Stimulated activated CD8-positive, alpha-beta memory T cell treated with anti-CD3 and anti-CD28 coated beads, Interleukin-4, amount 100 ng/mL, for 1 hour (primary cell): ENCODE measurements at places on chromosomes 2 and 18.

DNA sequence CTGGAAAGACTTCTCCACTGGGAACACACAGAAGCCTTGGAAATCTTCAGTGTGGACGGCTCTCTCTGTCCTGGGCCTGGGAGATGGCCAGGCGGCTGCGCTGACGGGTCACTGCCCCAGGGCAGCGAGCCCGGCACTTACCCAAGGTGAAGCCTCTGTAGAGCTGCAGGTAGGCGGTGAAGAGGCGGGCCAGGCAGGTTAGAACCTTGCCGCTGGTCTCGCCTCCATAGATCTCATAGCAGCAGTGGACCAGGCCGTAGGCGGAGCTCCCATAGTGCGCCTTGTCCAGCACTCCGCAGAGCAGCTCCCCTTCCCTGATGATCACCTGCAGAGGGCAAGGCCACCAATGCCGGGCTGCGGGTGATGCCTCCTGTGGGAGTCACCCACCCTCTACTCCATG, 53.0 kb downstream of the POLR1A start:
- DNase-seq, result no peak

- no peak for DNase-seq
These were observed 124.3 kb downstream of the PAX3 start for GRCh38 chr2:222174450-222174849.

DNA sequence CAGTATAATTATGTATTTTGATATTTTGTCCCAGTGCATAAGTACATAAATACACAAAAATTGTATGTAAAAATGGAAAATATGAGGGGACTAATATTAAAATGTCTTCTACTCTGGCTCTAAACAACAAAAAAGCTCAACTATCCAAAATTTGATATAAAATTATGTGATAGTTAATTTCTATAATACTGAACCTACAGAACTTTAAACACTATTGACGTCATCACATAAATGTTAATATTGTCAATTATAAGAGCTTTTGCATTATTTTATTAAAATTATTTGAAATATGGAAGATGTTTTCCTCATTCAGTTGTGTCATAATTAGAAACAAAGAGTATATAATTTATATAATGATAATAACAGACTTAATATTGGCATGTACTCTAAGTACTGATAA, 1139.7 kb upstream of the TMEFF2 start:
- DNase-seq, result no peak

GRCh38 chr2:200845669-200846325, 18.7 kb downstream of the CLK1 start:
- DNase-seq, result no peak

- DNase-seq, result no peak
These were observed 239.0 kb downstream of the PHLPP1 start for GRCh38 chr18:62954366-62954765.
